Stimulated activated CD8-positive, alpha-beta memory T cell treated with anti-CD3 and anti-CD28 coated beads, Interleukin-2, amount 100 ng/mL, for 48 hours (primary cell): ENCODE measurements at places on chromosomes 2 and 18.

GRCh38 chr2:124538549-124538948 is 513.5 kb downstream of the CNTNAP5 start:
- no peak for DNase-seq

- DNase-seq: no peak
Observed at GRCh38 chr2:198465970-198466369, 661.6 kb downstream of the PLCL1 start.

GRCh38 chr2:177573120-177573519 is 180.5 kb downstream of the AGPS start:
- DNase-seq: no peak

GRCh38 chr2:16881122-16881521 is 215.5 kb upstream of the CYRIA start:
- DNase-seq: no peak

GRCh38 chr18:21830532-21830931 is 89.9 kb downstream of the MIB1 start:
- no peak for DNase-seq

- peak; percentile 59 for DNase-seq
Observed at GRCh38 chr2:241739651-241740050, 5.2 kb downstream of the D2HGDH start.

DNA sequence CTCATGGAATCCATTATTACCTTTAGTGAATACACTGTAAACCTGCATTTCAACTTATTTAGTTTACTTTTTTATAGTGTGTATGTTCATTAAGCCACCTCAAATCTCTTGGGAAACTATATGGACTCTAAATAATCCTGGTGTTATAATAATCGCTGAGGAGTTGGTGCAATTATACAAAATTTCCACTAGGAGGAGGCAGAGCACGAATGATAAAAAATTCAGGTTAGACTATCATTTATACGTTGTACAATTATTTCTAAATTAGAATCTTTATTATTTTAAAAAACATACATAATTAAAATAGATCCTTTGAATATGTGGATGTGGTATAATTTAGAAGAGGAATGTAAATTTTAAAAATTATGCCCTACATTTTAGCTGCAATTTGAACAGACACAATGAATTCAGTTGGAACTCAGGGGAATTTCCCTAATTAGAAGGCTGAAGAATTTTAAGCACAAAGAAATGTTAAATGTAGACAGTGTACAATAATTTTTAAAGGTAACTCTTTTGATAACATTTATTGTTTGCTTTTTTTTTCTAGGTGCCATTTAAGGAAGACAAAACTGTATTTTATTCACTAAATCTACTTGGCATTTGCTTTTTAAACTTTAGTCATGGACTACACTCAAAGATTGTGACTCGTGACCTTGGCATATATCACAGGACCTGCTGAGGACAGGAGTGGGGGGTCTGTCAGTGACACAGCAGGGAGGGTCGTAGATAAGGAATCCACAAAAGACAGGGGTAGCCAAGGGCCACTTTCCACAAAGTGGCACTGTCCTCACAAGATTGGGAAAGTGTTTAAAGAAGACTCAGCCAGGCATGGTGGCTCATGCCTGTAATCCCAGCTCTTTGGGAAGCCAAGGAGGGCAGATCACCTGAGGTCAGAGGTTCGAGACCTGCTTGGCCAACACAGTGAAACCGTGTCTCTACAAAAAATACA is 45.5 kb downstream of the RAB12 start:
- DNase-seq: no peak

- DNase-seq: no peak
Observed at GRCh38 chr2:182585001-182585400, 131.1 kb upstream of the DNAJC10 start.

- no peak for DNase-seq
Observed at GRCh38 chr2:209458008-209458979, 34.4 kb downstream of the MAP2 start.

DNA sequence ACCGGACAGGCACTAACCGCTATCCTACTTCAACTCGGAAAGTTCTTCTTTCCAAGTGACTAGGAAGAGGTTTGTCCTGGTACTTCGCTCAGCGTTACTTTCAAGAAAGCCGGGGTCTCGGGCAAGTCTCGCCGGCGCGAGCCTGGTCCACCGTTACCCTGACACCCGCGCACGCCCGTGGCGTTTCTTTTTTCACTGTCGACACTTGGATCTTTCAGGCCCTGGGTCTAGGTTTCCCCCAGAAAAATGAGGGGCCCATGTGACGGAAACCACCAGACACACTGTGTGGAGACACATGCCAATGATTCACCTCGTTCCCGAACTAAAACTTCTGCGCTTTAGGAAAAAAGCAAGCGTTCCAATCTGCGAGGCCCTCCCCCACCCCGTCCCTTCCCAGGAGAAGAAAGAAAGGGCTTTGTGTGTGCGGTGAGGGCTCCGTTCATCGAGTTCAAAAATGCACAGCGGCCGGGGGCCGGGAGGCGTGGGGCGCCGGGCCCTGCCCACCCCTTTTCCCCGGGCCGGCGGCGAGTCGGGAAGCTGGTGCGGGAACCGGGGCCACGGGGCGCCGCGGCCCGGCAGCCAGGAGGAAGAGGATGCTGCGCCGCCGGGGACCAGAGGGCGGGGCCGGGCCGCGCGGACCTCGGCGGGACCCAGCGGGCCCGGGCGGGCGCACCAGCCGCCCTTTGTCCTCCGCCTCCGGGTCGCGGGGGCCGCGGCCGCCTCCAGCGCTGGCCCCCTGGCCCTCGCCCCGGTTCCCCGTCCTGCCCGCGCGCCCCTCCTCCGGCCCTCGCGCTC is 2.6 kb downstream of the ZNF521 start:
- DNase-seq: no peak

GRCh38 chr2:65372619-65373018 is 59.8 kb downstream of the SPRED2 start:
- DNase-seq: no peak

DNA sequence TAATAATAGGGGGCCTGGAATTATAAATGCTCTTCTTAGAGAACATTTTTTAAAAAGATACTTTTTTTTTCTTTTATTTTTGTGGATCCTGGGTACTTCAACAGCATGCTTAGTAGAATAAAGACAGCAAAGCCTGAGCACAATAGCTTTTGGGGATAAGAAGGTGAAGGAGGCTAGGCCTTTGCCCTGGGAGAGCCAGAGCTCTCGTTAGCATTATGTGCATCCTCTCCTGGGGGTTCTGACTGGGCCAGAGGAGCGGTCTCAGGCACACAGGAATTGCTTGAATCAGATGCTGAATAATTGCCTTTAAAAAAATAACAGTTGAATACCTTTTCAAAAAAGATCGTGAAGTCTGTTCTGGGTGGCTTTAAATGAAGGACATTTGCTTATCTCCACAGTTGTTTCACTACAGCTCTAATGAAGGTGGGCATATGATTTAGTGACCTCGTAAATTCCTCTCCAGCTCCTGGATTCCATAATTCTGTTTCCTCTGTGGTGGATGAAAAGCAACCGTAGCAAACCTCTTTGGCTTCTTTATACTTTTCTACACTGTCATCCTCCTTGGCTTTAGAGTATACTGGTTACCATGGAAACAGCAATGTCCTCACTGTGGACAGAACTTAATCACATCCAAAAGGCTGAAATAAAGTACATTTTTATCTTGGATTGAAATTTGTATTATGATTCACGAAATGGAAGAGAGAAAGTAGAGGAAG is 133.8 kb downstream of the MAIP1 start:
- DNase-seq: no peak

GRCh38 chr2:173353556-173353955 is 1.1 kb upstream of the CDCA7 start:
- no peak for DNase-seq

GRCh38 chr2:14303366-14304115 is 329.0 kb upstream of the LRATD1 start:
- DNase-seq: no peak

- no peak for DNase-seq
Observed at GRCh38 chr2:108884619-108885018, 98.0 kb downstream of the CCDC138 start.

DNA sequence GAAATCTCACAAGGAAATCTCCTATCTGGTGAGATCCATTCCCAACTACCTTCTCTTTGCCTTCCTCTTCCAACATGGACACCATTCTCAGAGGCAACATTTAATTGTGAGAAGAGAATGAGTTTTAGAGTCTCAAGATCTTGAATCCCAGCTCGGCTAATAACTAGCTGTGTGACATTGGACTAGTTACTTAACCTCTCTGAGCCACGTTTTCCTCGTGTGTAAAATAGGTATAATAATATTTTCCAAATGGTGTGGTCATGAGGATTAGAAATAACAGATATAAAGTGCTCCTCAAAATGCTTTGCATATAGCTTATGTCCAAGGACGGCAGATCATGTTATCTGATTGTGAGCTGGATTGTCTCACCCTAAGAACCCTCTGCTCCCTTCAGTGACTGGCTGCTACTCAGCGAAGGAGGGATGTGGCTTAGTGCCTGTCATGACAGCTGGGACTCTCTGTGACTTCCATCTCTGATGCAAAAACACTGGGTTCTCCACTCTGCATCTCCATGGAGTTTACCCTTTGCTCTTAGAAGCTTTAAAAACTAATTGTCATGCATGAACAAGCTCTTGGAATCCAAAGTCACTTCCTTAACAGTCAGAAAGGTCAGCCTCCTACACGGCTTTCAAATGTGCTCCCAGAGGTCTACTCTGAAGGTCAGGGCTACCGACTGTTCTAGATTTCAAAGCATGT is 38.4 kb upstream of the MRPL19 start:
- no peak for DNase-seq

DNA sequence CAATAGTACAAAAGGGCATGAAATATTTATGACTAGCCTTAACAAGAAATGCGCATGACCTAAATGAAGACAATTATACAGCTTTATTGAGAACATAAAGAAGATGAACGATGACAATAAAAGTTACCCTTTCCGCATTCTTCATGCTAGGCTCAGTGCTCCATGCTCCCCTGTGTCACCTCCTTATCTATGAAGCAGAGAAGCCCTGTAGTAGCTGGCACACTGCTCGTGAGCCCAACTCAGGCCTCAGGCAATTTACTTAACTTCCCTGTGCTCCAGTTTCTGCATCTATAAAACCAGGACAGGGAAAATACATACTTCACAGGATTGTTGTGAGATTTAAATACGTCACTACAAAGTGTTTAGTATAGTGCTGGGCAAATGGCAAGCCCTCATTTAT is 34.5 kb upstream of the NABP1 start:
- DNase-seq: no peak

DNA sequence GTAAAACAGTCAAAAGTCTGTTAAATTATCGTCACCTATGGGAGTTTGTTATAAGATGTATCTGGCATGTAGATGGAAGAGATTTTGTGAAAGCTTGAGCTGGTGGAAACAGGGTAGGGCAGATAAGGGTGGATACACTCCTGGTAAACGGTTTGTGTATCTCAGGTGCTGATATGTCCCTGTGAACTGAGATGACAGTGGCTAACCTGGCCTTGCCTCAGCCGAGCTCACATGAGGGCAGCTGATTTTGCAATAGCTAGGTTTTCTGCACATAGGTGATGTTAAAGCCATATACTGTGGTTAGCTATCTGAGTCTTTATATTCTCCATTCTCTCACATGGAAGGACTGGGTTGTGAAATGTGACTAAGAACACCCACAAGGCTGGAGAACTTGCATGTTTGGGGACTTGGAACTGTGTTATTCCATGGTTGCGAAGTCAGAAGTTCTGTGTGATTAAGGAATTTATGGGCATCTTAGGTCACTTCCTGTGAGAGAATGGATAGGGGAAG is 205.1 kb downstream of the TPGS2 start:
- DNase-seq: no peak

- DNase-seq: no peak
Observed at GRCh38 chr2:109594246-109594885, 19.4 kb downstream of the SEPTIN10 start.

DNA sequence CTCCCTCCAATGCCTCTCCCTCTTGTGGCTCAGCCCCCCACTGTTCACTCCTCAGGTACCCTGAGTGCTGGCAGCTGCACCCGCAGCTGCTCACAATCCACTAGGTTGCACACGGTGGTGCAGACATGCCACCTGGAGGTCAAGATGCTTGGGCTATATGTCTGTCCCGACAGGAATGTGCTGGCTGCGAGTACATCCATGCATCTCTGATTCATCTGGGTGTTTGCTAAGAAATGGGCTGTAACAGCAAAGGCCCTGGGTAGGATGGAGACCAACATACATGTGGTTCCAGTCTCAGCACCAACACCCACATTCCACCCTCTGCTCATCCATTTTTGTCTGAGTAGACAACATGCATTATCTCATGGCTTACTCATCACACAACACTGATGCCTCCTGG is 31.3 kb downstream of the ANKMY1 start:
- no peak for DNase-seq

DNA sequence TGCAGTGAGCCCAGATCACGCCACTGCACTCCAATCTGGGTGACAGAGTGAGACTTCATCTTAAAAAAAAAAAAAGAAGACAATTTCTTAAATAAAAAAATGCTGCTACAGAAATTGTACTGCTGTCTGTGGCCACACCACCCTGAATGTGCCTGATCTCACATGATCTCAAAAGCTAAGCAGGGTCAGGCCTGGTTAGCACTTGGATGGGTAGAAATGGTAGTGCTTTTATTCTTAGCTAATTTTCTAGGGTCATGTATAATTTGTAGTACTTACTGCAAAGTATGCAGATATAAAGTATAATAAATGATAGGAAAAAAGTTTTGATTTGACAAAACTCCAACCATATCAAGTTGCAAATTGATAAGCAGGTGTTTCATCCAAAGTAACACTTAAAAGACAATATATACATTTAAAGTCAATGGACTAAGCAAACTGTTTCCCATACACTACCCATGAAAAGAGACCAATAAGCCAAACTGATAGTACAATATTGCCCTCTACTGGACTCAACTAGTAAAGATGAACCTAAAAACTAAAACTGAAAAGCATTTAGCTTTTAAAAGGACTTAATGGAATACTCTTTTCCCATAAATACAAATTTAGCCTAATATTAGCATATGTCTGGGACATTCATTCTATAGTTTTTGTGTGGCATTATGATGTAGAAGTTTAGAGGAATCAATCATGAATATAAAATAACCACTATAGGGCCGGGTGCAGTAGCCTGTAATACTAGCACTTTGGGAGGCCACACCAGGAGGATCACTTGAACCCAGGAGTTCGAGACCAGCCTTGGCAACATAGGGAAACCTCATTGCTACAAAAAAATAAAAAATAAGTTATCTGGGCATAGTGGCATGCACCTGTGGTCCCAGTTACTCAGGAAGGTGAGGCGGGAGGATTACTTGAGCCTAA is 18.6 kb upstream of the PEX13 start:
- no peak for DNase-seq

DNA sequence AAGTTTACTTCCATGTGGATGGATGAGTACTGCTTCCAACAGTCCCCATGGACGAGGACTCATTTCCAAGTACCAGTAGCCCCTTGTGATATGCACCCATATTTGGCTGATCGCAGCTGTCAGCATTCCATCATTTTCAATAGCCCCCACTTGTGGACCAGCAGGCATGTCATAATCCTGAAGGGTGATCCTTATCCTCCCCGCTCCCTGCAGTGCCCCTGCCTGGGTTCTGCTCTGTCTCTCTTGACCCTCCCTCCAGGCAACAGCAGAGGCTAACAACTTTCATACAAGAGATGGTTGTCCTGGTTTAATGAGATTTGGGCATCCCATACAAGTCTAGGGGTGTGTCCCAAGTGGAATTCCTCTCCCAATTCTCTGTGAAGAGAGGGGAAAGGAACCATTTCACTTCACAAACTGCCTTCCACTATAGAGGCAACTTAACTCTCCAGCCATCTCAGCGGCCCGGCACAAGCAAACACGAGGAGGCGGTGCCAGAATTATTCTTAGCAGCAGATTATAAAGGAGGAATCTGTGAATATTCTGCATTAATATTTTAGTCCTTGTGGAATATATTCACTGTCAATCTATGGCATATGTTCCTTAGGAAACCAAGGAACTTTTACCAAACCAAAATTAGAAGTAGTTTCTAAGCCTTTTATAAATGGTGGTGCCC is 110.7 kb downstream of the RTN4 start:
- DNase-seq: no peak

GRCh38 chr2:120702061-120702460 is 33.6 kb upstream of the GLI2 start:
- DNase-seq: no peak
